ENCODE measurements at places on chromosomes 13 and 19.

- DNase-seq = peak; percentile 10
Measured at GRCh38 chr19:8655340-8655709, 24.9 kb downstream of the NFILZ start.

DNA sequence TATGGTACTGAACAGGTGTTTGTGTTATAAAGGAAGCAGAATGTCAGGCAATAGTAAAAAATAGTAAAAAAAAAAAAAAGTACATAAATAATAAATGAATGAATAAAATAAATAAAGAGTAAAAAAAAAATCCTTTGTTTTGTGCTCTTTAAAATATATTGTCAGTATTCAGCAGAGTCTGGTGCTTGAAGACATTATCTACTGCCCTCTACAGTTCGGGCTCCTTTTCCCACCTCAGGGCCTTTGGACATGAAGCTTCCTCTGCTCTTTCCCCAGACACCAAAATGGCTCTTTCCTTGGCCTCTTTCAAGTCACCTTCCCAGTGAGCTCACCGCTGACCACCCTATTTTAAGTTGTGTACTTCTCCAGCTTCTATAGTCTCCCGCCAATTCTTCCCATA, 137.5 kb downstream of the TNFRSF19 start:
- DNase-seq = no peak

DNA sequence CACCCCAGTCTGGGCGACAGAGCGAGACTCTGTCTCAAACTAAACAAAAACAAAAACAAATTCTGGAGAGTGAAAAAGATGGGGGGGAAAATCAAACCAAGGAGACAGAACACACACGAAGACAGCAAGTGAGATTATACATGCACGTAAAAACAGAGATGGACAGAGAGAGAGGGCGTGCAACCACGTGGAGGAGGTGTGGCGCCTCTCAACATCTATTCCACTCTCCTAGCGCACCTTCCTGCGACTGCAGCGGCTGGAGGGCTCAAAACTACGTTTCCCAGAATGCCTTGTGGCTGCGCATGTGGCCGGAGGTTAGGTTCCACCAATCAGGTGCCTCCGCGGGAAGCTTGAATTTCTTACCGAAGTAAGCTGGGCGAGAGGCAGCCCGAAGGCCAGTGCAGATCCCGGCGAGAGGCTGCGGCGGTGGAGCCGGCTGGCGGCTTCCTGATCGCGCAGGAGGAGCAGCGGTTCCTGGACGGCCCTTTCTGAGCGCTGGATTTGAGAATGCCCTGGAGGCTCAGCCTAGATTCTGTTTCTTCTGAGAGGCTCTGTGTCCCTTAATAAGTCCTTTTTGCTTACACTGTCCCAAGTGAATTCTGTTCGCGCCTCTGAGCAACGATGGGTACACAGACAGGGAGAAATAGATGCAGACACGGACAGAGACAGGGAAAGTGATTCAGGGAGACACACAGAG, 13.1 kb upstream of the NANOS2 start:
- peak; percentile 74 for DNase-seq

DNA sequence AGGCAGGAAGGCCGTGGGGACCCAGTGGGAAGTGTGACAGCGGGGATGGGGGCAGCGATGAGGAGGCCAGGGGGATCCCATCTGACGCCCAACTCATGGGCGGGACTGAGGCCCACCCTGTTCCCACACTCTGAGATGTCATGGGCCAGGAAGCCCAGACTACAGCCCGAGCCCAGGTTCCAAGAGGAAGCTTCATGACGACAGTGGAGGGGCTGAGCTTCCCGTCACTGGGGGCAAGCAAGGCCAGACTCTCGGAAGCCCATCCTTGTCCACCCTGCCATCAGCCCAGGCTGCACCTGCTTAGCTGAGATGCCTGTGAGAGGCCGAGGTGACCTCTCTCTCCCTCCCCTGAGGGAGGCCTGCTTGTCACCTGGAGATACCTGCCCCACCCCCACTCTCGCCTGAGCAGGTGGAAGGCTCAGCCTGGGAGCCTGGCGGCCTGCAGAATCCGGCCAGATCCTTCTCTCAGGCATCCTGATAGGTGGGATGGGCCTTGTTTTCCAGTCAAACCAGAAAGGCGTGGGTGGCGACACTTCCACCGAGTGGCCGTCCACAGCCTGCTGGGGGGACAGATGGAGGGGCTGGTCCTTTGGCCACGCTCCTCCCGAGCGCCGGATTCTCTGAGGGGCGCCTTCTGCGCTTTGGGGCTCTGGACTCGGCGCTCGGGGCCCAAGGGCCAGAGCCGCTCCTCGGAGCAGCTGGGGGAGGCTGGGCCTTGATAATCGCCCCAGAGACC, 4.8 kb downstream of the ZBTB7A start:
- no peak for DNase-seq

- DNase-seq = no peak
Measured at GRCh38 chr19:44706506-44707236, 7.7 kb downstream of the CEACAM16 start.

- no peak for DNase-seq
Measured at GRCh38 chr13:79417741-79418140, 11.7 kb upstream of the RBM26 start.

DNA sequence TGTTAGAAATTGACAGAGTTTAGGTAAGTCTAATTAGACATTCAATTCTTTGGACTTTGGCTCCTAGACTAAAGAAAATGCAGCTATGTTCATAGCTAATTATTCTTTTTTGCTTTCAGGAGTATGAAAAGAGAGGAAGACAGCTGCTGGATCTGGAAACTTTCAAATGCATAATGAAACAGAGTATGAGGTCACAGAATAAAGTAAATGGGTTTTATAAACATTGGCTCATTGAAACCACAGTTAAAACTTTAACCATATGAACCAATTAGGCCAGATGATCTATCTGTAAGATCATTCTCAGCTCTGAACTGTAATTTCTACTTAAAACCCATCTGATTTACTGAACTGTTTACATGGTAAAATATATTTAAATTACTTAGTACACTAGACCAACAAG, 82.7 kb downstream of the TEX26 start:
- DNase-seq = no peak

- DNase-seq = no peak
Measured at GRCh38 chr13:48131533-48131932, 36.6 kb upstream of the MED4 start.

DNA sequence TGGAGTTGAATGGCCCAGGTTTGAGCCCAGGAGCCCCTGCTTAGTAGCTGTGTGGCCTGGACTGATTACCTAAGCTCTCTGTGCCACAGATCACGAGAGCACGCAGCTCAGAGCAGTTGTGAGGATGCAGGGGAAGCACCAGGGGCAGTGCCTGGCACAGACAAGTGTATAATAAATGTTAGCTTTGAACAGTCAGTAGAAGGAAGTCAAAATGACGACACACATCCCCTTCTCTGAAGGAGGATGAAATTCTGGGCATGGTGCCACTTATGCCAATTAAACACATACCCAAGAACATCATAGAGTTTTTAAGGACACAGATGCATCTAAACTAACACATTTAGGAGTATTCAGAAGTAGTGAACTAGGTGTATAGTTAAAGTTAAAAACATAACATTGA, 24.9 kb upstream of the SIGLEC11 start:
- DNase-seq = no peak

- no peak for DNase-seq
Measured at GRCh38 chr19:55667958-55668357, 7.1 kb upstream of the EPN1 start.

DNA sequence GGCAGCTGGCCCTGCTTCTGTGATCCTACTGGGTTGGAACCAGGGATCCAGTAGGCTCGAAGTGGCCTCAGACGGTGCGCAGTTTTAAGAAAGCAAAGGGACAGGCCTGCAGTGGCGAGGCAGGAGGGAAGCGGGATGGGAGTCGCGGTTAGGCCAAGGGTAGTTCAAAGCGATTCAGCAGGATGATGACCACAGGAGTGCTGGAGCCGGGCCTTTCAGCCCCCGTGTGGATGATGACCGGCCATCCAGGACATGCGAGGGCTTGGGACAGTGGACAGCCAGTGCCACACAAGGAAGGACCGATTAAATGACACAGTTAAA, 854 bp downstream of the RNASEH2B start:
- DNase-seq = no peak

DNA sequence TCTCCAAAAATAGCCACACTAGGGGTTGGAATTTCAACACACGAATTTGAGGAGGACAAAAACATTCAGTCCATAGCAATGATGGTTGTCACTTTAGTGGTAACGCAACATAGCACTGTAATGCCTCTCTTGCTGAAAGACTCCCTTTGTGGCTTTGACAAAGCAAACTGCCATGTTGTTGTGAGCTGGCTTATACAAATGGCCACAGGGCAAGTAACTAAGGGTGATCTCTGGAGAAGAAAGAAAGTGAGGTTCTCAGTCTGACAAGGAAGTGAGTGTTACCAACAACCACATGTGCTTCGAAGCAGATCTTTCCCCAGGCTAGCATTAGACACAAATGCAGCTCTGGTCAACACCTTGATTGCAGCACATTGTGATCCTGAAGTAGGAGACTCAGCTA, 79.1 kb upstream of the PCDH17 start:
- no peak for DNase-seq
